AG04449 (cell line): ENCODE measurements at places on chromosomes 11 and 22.

DNA sequence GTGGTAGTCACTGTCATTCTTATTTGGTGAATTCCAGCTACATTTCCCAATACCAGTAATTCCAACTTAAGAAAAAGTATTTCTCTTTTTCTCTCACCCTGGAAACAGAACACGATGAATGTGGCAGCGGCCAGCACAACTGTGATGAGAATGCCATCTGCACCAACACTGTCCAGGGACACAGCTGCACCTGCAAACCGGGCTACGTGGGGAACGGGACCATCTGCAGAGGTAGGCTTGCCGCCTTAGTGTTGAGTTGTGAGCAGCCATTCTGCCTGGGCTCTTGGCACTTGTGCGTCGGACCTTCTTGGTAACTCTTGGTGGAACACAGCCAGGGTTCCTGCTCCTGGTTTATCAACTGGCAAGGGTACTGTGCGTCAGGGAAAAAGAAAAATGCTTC, 559.8 kb downstream of the NELL1 start:
- DNase-seq, result no peak

DNA sequence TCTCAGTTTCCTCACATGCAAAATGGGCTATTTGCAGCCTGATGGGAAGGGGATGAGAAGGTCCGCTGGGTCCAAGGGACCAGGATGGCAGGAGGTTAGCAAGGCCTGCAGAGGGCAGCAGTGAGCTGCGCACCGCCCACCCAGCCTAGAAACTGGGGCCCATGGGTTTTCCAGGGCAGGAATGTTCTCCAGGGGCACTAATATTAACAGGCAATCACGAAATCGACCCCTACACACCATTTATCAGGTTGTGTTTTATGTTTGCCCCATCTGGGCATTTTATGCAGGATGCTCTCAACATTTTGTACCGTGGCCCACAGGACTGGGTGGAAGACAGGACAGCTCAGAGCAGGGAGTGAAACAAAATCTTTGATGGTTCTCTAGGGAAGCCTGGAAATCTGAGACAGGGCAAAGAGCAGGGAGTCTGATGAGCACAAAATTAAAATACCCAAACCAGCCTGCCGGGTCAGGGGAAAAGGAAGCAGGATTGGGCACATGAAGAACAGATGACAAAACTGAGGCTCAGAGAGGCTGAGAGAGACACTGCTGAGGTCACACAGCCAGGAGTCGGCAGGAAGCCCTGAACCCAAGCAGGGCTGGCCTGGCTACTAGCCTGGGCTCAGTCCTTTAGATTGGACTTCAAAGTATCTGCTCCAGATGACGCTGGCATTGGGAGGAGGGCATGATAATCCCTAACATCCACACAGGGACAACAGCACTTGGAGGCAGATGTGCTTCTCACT, 1.6 kb upstream of the BCR start:
- no peak for DNase-seq

DNA sequence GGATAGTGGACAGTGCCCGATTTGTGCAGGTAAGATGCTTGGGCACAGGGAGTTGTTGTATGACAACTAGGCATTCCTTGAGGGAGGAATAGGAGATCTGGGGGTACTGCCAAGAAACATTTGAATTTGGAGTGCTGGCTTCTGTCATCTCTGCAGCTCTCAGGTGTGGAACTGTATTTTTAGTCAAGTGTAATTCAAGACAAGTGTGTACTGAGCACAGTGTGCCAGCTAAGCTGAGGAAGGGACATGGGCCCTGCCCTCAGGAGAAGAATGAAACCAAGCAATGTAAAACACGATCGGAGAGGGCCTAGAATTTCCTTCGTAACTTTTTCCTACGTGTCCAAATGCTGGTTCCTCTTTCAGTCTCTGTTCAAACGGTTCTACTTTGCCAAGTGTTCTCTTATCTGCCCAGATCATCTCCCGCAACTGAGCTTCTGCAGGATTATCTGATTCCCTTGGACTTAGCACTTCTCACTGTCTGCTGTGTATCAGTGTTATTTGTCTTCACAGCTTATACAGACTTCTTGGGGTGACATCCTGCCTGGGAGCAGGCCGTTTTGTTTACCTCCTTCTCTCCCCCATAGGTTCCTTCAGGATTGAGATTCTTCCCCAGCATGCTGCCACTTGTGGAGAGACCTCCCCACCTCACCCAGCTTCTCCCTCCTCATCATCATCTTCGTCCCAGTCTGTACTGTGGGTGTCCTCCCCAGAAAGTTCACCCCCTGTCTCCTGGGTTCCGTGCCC, 27.6 kb downstream of the ART5 start:
- DNase-seq, result no peak

DNA sequence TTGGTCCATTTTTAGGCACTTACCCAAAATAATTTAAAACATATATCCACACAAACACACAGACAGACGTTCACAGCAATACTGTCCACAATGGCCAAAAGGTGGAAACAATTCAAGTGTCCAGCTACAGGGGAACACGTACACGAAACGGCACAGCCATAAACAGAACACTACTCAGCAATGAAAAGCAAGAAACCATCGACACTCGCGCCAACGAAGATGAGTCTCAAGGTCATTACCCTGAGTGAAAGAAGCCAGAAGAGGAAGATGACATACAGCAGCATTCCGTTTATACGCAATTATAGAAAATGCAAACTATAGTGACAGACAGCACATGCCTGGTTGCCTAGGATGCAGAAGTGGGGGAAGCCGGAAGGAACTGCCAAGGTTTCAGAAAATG, 13.4 kb upstream of the COMT start:
- DNase-seq, result no peak

DNA sequence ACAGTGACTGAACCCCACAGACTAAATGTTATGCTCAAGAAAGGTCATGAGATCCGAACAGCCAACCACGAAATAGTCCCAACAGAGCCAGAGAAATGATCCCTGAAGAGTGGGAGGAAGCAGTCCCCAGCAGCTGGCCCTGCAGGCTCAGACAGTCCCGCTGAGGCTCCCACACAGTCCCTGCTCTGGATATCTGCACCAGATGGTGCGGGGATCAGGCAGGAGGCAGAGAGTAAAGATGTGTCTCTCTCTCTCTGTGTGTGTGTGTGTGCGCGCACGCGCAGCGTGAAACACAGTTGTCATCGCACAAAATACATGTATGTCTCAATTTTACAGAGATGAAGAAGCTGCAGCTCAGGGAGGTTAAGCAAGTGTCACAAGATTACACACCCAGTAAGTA, 27.9 kb downstream of the GUCY1A2 start:
- DNase-seq, result no peak

- no peak for DNase-seq
These were observed 40.7 kb downstream of the CSTPP1 start for GRCh38 chr11:46977038-46977813.

- no peak for DNase-seq
These were observed 25.2 kb downstream of the EXPH5 start for GRCh38 chr11:108568195-108568858.

DNA sequence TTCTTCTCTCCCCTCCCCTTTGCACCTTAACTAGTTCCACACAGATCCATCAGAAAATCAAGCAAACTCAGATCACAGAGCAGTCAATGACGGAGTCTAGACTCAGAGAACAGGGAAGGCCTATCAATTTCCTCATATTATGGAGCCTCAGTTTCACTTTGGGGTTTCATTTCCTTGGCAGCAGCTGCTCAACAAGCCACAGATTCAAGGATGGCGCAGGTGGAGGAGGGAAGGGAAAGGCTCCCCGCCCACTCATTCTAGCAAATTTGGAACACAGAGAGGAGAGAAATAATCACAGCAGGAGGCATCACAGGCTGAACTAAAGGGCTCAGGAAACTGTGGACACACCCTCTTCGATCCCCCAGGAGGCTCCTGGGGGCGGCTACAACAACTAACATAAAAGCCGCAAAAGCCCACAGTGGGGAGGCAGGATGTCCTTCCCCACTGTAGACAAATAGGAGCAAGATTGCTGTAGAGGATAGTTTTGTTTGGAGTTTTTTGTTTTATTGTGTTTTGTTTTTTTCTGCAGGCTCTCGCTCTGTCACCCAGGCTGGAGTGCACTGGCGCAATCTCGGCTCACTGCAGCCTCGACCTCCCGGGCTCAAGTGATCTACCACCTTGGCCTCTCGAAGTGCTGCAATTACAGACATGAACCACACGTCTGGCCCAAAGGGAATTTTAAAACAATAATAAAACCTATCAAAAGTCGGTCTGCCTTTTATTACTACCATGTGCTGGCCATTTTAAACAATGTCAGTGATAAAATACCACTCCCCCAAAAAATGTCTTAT, 3.4 kb downstream of the PLAAT3 start:
- no peak for DNase-seq

DNA sequence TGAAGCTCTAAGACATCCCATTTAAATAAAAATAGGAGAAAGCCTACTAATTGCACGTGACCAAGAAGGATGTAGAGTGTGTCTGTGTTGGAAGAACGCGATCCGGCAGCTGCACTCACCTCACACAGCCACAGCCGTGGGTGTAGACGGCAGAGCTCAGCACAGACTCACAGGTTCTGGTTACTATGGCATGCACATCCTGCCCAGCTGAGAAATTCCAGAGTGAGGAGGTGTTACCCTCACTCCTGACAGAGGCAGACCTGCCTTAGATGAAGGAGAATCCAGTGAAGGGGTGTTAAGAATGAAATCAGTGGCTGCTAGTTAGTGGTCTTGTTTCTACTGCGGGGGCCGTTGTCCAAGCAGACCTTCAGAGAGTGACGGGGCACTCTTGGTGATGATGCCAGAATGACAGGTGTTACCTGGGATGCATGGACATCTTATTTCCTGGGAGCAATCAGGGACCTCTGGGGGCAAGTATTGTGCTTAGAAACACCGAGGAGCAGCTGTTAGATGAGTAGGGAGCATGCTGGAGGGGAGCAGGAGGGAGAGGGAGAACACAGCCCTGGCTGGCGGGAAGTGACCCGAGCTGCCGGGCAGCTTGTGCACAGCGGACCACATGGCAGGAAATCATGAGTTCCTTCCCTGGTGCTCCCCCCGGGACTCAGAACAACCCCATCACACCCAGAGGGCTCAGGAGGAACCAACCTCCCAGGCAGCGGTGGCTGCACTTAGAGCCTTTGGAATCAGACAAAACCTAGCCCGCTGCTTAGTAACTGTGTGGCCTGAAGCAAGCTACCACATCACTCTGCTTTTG, 12.3 kb downstream of the KCNJ5 start:
- DNase-seq, result no peak

DNA sequence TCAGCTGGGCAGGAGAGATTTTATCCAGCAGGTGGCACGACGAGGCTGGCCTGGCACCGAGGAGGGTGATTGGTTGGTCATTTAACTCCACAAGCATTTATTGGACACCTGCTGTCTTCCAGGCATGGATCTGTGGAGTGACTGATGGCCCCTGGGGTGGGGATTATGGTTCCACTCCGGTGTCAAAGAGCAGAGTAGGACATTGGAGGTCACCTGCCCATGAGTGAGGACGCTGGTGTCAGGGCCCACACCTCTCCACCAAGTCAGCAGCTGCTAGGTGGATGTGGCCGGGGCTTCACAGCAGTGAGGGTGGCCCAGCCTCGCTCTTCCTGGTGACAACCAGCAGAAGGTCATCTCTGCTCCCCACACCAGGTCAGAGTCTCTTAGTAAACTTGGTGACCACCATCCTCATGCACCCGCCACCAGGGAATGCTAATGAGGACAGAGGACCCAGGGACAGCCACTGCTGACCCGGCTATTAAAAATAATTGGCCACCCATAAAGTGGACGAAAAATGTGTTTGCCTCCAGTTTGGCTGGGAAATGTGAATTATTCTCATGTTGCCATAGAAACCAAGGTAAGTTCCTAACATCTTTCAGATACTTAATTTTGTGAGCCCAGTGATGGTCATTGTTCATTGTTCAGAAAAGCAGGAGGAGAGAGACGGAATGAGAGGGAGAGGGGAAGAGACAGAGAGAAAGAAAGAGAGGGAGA, 428.7 kb downstream of the TBC1D22A start:
- no peak for DNase-seq

DNA sequence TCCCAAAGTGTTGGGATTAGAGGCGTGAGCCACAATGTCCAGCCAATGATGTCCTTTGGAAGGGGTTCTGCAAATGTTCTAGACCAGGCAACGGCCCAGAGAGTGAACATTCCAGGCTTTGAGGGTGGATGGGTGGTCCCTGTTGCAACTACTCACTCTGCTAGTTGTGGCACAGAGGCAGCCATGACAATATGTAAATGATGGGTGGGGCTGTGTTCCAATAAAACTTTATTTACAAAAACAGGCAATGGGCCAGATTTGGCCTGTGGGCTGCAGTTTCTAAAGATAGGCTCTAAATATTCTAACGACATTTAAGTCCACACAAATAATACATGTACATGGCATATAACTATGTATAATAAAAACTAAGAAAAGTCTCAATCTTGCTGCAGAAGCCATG, 276.3 kb downstream of the CTTN start:
- no peak for DNase-seq

DNA sequence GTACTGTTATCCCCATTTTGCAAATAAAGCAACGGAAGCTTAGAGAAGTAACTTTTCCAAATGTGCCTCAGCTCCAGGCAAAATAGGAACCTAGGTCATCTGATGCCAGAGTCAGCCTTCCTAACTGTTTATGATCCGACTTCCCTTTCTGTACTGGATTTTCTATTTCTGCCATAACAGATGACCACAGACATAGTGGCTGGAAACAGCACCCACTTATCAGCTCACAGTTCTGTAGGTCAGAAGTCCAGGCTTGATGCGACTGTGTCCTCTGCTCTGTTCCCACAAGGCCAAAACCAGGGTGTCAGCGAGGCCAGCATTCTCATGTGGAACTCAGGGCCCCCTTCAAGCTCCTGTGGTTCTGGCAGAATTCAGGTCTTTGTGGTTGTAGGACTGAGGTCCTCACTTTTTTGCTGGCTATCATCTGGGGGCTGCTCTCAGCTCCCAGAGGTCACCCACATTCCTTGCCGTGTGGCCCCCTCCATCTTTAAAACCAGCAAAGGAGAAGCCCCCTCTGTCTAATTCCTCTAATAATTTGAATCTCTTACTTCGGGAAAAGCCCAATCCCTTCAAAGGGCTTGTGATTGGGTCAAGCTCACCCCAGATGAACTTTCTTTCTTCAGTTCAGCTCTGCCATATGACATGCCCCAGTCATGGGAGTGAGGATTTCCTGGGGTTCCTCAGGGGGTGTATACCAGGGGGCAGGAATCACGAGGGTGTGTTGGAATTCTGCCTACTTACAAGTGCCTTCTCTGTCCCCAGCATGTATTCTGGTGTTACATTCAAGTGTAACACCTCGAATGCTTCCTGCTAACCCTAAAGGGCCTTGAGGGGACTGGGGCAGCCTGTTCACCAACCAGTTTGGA, 15.3 kb downstream of the KCNJ5 start:
- DNase-seq, result no peak

GRCh38 chr11:36374726-36375125, 78.6 kb downstream of the PRR5L start:
- DNase-seq, result no peak

- DNase-seq, result no peak
These were observed 2.6 kb upstream of the FTH1 start for GRCh38 chr11:61969838-61970662.
